Muscle of leg (tissue), 16 donors: ENCODE measurements at places on chromosomes 16 and 17.

DNA sequence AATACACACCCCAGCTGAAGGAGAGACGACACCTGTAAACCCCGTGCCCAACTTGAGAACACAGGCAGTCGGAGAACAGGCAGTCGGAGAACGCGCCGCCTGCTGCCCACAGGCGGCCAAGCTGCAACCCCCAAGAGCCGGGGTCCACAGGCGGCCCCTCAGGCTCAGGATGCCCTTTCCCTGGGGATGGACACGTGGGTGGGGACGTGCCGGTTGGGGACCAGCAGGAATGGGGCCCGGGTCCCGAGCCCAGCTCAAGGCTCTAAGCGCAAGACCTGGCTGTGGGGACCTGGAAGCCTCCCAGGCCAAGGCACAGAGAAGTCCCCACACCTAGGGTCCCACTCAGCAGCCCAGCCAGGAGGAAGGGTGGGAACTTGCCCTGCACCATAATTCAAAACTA lies 79.5 kb upstream of the GNG13 start:
- no peak for DNase-seq

GRCh38 chr17:9036336-9036735 lies 15.0 kb downstream of the NTN1 start:
- DNase-seq = no peak

DNA sequence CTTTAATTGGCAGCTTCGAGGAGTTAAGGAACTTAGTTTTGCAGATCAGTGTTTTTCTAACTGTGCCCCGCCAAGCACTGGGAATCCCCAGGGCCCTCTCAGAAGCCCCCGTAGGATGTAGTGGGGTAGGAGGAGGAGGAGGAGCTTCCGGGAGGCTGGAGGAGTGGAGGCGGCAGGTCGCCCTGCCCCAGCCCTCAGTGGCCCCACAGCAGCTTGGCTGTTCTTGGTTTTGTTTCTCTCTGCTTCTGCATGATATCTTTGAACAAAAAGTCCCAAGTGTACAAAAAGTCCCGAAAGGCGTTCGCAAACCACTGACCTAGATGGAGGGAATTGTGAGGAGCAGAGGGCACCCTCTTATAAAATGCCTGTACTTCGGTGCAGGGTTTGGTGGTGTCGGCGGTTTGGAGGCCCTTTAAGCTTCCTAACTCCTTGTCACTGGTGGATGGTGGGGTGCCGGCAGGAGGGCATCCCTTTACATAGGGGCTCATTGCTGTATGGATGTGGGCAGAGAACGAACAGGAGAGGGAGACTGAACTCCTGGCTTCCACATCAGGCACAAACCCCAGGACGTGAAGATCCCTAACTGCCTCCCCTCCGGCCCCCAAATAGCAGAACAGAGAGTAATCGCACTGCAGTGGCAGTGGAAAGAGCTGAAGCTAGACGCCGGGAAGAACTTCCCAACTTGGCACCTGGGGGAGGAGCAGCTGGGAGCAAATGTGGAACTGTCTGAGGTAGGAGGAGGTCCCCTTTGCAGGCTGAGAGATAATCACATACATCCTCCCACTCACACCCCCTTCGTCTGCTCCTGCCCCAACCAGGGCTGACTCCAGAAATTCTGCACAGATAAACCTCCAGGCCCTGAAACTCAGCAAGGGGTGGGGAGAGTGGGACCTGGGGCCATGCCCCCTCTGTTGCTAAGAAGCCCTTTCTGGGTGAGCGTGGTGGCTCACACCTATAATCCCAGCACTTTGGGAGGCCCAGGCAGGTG lies 20.1 kb downstream of the EPOP start:
- no peak for DNase-seq

DNA sequence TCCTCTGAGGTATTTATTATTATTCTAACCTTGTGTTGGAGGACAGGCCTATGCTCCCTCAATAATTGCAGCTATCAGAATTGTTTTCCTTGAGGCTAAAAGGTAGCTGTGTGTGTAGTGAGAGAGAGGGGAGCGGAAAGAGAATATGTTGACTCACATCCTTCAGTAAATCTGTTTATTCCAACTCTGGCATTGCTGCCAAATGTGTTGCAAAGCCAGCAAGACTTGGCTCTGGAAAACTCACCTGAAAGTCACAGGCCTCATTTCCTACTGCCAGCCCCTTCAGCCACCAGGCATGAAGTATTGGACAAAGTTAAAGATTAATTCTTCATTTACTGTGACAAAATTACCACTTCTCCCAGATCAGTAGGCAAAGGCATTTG lies 9.6 kb downstream of the CA10 start:
- DNase-seq = peak; percentile 11

DNA sequence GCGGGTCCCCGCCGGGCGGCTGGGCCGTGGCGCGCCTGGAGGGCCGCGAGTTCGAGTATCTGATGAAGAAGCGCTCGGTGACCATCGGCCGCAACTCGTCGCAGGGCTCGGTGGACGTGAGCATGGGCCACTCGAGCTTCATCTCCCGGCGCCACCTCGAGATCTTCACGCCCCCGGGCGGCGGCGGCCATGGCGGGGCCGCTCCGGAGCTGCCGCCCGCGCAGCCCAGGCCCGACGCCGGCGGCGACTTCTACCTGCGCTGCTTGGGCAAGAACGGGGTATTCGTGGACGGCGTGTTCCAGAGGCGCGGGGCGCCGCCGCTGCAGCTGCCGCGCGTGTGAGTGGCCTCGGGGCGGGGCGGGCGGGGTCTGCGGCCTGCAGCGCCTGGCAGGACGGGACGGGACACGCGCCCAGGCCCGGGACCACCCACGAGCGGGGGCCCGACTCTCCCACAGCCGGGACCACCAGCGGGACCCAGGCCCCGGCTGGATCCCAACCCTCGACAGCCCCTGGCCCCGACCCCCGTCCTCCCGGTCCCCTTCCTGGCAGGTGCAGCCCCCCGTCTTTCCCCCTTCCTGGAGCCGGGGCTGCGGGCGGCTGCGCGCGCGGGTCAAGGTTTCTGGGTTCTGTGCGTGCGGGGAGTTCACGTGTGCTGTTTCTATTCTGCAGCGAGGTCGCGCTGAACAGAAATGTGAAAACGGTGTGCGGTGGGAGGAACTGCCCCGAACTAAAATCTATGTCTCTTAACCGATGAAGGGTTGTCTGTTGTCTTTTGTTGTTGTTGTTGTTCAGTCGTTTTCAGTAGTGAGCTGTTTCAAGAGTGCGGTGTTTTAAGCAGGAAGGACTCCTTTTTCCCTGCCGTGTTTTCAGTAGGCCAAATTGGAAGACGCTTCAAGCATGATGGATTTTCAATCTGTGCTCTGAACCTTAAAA lies 705 bp downstream of the FOXK2 start:
- peak; percentile 69 for DNase-seq

DNA sequence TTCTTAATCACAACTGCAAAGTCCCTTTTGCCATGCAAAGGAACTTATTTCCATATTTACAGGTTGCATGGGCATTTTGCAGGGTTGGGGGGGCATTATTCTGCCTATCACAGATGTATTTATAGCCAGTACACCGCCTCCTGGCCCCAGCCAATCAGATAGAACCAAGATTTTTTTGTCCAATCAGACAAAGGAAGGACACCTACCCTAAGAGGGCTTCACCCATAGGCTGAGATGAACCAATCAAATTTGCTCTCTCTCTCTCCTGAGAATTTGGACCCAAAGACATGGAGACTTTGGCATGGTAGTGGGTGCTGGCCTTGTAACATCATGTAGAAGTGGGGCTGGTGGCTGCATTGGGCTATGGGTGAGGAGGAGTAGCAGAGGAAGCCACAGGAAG lies 3.9 kb upstream of the KCNG4 start:
- DNase-seq = no peak

DNA sequence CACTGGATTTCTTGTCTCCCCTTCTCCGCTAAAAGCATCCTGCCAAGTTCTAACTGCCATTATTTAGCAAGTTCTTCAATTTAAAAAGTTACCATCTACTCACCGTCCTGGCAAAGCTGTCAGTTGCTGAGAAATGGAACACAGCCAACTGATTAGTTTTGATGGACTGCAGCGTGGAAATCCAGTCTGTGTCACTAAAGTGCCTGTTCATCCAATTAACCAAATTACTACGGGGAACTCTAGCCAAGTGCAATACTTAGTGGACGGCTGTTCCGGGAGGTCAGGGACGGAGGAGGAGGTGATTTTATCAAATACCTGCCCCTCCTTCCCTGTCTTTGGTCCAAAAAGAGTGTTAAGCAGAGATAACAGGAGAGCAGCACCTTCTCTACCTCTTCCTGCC lies 260.7 kb downstream of the MAF start:
- DNase-seq = no peak

DNA sequence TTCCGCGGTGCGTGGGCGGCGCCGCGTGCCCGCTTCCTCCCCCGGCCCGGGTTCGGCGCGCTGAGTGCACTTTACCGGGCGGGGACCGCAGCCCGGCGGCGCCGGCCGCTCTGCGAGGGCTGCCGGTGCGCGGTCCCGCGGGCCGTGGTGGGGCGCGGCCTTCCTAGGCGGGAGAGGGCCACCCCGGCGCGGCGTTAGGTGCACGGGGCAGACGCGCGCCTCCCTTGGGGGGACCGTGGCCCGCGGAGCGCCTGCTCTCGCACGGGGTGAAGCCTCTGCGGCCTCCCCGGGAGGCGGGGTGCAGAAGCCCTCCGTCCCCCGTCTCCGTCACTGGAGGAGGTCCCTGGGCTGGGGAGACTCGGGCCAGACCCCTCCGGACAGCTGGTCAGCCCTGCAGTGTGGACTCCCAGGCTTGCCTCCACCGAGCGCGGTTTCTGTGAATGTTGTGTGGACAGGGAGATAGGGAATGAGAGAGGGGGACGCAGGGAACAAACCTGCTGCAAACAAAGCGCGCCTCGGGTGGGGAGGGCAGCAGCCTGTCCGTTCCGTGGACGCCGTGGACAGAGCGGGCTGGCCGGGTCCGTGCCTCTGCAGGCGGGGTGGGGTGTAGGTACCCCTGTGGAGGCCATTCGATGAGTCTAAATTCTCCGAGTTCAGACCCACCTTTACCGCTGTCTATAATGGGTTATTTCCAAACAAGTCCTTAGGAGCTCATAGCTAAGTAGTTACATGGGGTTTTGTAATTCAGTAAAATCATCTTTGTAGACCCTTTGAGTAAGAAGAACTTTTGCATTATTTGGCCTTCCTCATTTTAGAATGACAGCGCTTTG lies 721 bp downstream of the TBCD start:
- peak; percentile 61 for DNase-seq

DNA sequence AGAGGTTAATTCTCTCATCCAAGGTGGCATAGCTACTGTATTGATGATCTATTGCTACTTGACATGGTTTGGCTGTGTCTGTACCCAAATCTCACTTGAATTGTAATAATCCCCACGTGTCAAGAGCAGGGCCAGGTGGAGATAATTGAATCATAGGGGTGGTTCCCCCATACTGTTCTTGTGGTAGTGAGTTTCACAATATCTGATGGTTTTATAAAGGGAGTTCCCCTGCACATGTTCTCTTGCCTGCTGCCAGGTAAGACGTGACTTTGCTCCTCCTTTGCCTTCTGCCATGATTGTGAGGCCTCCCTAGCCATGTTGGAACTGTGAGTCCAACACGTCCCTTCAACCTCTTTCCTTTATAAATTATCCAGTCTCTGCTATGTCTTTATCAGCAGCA lies 22.9 kb upstream of the CPPED1 start:
- DNase-seq = no peak

GRCh38 chr17:67244431-67245072 lies 444 bp downstream of the HELZ start:
- no peak for DNase-seq

- DNase-seq = no peak
These were observed 10.9 kb downstream of the LDAF1 start for GRCh38 chr16:21169249-21169981.

- no peak for DNase-seq
These were observed 24.1 kb upstream of the MMP2 start for GRCh38 chr16:55454861-55455260.

- no peak for DNase-seq
These were observed 67.0 kb downstream of the PRMT7 start for GRCh38 chr16:68377667-68378393.

DNA sequence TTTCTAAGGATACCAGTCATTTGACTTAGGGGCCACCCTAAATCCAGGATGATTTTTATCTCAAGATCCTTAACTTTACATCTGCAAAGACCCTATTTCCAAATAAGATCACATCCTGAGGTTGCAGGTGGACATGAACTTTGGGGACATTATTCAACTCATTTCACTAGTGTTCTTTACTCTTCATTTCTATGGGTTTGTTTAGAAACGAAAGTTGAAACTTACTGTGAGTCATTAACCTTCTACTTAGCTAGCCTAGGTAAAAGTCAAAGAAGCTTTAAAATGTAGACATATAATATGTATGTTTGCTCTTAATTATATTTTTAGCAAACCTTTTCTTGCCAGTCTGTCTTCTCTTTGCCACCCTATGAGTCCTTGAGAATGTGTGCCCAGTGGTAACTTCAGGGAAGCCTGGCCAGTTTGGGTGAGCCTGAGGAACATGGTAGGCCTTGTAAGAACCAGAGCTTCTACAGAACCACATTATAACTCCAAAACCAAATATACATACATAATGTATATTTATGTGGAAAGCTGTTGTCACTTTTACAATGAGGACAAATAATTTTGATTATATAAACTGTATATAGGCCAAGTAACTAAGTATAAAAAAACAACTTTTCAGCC lies 38.4 kb downstream of the BPTF start:
- DNase-seq = no peak

GRCh38 chr16:50781043-50781442 lies 39.2 kb downstream of the CYLD start:
- no peak for DNase-seq

- DNase-seq = peak; percentile 83
These were observed 26.8 kb downstream of the MPP2 start for GRCh38 chr17:43880420-43880991.

- DNase-seq = no peak
These were observed 9.2 kb upstream of the CCNF start for GRCh38 chr16:2420035-2420434.

- DNase-seq = no peak
These were observed 5.8 kb upstream of the TRAF4 start for GRCh38 chr17:28737770-28738679.

DNA sequence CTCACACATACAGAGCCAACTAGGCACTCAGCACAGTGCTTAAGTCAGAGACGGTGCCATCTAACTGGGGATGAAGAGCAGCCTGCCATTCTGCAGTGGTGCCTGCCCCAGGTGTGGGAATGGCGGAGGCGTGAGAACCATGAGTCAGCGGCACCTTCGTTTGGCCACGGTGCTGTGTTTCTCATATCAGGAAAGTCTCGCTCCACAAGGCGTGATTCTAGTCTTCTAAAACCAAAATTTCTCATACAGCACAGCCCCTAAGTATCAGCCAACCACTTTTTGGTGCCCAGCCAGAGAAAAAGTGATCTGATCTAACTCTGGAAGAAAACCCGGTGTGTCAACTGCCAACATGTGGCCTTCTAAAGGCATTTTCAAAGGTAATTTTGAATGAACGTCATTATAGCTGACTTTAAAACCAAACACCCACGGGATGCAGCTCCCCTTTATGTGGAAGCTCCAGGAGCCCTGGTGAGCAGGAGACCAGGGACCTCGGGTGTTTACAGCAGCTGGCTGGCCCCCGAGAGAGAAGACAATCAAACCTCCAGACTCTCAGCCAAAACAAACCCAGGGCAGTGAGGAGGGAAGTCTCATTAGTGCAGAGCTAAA lies 54.6 kb downstream of the ABCC12 start:
- DNase-seq = peak; percentile 21

DNA sequence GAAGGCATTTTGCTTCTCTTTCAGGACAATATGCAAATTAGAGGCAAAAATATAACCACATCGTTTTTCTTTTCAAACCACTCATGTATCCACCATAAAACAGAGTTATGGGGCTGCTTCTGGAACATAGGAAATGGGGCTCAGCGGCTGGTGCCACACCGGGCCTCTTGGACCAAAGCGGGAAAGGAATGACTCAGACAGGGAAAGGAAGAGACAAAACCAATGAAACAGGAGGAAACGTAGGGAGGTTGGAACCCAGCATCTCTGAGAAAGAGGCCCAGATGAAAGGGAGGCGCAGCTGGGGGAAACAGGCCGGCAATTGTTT lies 28.5 kb downstream of the CUEDC1 start:
- DNase-seq = no peak
